ENCODE measurements at places on chromosomes 12 and 14. TPM values are rescaled to one million over a fixed set of nuclear protein-coding genes. Genes with fewer than 3 reads are reported as not detected.

Gene DAO
- total RNA-seq: not detected

Gene PTPRB
- not detected for total RNA-seq

Gene CNTN1
- total RNA-seq: not detected

Gene AICDA
- total RNA-seq: not detected

Gene SOX5
- total RNA-seq: not detected

Gene PIK3C2G
- not detected for total RNA-seq

Gene PLEKHH1
- total RNA-seq: 2.2 TPM

Gene PAX9
- total RNA-seq: not detected

Gene TSPAN19
- not detected for total RNA-seq

Gene PTPRO
- 0.25 TPM for total RNA-seq

Measured in activated naive CD4-positive, alpha-beta T cell treated with anti-CD3 and anti-CD28 coated beads for 36 hours (primary cell).